ENCODE measurements at places on chromosomes 2 and 18.

DNA sequence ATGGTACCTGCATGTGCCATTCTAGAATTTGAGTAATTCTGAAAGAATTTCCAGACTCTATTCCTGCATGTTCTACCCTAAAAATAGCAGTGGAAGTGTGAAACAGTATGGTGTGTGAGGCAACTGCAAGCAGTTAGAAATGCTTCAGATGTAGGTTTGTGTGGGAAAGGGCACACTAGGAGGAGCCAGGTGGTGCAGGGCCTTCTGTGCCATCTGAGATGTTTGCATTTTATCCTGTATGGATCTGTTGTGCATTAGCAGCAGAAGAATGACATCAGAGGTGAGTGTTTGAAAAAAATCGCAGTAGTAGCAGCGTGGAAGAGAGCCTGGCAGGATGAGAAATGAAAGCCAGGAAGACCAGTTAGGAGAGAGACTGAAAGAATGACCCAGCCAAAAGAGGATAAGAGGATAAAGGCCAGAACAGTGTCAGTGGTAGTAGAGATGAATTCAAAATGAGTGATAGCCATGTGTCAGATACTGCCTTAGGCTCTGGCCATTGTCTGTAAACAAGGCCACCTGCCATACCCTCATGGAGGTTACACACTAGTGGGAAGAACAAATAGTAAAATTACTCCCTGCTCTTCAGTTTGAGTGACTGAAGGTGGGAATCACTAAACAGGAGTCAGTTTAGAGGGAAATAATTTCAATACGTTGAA lies 142.2 kb downstream of the PKP4 start:
- DNase-seq, result no peak

DNA sequence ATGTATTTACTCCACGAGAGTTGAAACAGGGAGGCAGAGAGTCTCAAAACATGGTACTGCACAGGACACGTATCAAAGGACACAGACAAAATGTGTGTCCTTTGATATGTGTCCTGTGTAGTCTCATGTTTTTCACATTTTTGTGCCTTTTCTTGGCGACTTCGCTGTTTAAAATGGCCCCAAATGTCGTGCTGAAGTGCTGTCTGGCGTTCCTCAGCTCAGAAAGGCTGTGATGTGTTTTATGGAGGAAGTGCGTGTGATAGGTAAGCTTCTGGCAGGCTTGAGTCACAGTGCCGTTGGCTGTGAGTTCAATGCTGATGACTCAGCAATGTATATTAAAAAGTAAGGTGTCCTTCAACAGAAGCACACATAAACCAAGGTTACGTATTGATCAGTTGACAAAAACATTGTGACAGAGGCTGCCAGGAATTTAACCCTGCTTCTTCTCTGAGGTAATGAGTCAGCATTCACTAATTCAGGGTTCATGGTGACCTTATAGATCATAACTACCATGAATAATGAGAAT lies 78.2 kb downstream of the DYSF start:
- no peak for DNase-seq

GRCh38 chr2:162885281-162886070 lies 46.9 kb upstream of the KCNH7 start:
- DNase-seq, result no peak

DNA sequence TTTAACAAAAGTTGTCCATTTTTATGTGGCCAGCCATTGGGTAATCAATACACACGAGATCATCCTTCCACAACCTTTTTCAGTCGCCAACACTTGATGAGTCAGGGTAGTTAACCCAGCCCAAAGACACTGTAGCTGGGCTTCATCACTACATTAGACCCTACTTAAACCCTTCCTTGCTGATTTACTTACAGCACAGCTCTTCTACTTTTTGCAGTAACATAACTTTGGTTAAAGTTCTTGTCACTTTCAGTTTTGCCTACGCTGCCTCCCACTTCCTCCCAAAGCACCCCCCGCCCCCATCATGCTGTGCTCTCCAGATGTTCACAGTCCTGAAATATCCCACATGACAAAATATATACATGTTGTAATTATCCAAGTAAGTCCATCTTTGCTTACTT lies 103.6 kb downstream of the CDK15 start:
- DNase-seq, result no peak

DNA sequence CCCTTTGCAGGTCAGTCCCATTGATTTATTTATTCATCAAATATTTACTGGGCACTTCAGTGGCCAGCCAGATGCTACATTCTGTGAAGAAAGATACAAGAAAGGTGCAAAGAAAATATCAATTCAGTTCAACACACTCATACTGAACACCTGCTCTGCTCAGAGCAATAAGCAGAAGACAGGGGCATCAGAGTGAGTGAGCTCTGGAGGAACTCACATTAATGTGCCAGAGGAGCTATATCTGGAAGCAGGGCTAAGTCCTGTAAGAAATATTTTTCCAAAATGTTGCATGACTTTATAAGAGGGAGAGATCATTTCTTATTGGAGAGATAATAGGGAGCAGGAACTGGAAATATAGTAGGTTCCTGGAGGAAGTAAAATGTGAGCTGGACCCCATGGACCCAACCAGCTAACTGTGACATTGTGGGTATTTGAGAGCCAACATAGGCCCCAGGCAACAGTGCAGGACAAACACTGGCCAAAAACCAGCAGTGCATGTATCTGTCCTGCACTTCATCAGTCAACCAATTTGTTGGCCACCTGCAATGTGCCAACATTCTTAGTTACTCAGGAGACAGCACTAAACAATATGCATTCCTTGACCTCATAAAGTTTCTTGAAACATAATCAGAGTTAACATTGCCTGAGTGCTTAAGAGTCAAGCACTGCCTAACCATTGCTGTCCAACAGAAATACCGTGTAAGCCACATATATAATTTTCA lies 102.7 kb upstream of the PTPRM start:
- no peak for DNase-seq

- DNase-seq, result no peak
Measured at GRCh38 chr2:207324001-207324400, 158.3 kb upstream of the KLF7 start.

- DNase-seq, result no peak
Measured at GRCh38 chr2:215277944-215278343, 33.9 kb upstream of the ATIC start.

Measured in NCI-H1048 (cell line).